ENCODE measurements at places on chromosomes 11 and 22.
A peak's percentile ranks its signal among the peaks of the same experiment; 100 is the strongest.

GRCh38 chr11:45659031-45659817 is 6.2 kb downstream of the CHST1 start:
- no peak for DNase-seq

DNA sequence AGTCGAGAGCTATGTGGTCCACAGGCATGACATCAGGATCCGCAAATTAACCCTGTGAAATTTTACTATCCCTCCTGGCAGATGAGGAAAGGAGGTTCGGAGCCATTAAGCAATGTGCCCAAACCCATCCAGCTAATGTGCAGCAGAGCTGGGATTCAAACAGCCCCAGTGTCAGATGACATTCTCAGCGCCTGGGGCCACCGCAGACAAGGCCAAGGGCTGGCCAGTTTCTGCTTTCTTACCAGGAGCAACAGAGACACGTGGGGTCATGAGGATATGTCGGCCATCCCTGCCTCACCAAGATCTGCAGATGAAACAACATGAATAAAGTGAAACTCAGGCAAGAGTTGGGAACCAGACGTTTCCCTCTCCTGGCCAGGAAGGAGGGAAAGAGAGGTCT is 110.2 kb downstream of the TENM4 start:
- DNase-seq, result no peak

GRCh38 chr22:49036513-49036912 is 791.2 kb downstream of the BRD1 start:
- no peak for DNase-seq

GRCh38 chr11:27373856-27374602 is 11.0 kb upstream of the CCDC34 start:
- DNase-seq, result no peak

- DNase-seq, result no peak
These were observed 176.9 kb downstream of the IGLL1 start for GRCh38 chr22:23403152-23403719.

GRCh38 chr11:2849994-2850770 is 35.4 kb downstream of the CDKN1C start:
- no peak for DNase-seq

GRCh38 chr11:118289401-118289800 is 15.1 kb upstream of the CD3E start:
- DNase-seq, result no peak

DNA sequence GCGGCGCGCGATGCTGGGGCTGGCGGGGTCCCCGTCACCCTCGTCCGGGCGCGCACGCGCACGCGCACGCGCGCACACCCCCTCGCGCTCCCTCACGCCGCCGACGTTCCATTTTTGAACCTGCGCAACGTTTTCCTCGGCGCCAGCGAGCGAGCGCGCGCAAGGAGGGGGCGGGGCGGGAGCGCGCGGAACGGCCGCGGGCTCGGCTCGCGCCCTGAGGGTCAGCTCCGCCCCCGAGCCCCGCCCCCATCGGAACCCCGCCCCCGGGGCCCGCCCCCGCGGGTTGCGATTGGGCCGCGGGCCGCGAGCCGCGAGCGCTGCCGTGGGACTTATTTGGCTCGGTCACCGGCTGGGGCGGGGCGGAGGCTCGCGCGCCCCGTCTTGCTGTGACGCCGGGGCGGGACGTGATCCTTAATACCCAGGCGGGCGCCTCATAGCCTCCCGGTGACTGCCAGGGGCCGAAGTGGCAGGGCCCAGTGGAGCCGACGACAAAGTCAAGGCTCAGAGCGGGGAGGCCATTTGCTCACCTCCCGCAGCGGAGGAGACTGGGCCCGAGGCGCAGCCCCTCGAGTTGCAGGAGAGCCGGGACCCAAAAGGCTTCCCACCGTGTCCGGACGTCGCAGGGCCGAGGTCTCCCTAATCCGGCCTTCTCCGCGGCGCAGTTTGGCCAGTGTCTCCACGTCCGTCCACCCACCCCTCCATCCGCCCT is at the start of gene CBX7:
Gene CBX7 (minus strand): TSS at position 170 of the 709 bp plus-strand sequence. CDS start 236 bp downstream, outside the sequence.
- DNase-seq, result peak; percentile 71

All from NCI-H187 (cell line).